Activated CD8-positive, alpha-beta memory T cell treated with anti-CD3 and anti-CD28 coated beads for 4 hours (primary cell): ENCODE measurements at places on chromosomes 2 and 18.

GRCh38 chr18:51588616-51589015, 391.1 kb upstream of the MEX3C start:
- DNase-seq = no peak

DNA sequence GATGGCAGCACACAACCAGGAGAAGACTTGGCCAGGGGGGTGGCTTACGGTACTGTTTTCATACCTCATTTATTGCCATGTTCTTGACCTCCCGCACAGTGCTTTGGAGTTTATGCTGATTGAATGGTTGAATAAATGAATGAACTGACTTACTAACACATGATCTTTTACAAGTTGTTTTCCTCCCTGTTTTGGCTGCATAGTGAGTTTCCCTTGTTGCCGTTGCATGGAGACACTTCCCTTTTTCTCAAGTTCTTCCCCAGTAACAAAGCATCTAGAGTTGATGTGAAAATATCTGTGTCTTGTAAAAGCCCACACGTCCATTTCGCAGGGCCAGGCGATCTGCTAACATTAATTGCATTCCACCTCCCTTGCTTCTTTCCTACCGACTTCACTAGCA, 35.7 kb upstream of the RAB1A start:
- DNase-seq = no peak

DNA sequence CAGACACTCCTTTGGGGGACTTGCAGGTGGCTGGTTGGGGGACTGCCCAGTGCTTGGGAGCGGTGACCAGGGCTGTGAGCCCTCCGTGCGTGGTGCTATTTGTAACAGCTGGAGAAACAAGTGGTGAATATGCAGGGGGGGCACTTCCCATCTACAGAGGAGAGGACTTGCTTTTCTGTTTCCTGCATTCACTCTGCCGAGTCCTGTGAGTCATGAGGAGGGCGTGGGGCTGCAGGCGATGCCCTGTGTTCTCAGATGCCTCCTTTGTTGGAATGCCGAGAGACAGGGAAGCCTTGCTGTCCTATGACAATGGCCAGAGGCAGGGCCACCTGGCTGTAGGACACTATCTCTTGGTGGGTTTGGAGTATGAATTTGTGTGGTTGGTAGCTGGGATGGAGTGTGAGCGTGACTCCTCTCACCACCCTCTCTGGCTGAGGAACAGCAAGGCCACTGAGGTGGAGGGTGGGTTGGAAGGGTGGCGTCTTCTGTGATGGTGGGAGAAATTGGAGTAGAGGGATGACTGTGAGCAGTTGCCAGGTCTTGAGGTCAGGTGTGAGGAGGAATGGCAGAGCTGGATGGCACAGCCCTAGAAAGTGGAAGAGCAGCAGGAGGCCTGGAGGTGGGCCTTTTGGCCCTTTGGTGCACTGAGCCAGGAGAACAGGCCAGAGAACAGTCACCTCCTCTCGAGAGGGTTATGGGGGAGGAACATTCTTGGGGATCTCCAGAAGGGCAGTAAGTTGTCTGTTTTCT, 24.3 kb downstream of the FHOD3 start:
- no peak for DNase-seq

- DNase-seq = no peak
Observed at GRCh38 chr2:29522951-29523669, 398.3 kb downstream of the ALK start.

- no peak for DNase-seq
Observed at GRCh38 chr2:17461087-17461475, 57.2 kb downstream of the RAD51AP2 start.
